ENCODE measurements at places on chromosomes 16 and 17. TPM values are rescaled to one million over a fixed set of nuclear protein-coding genes. Genes with fewer than 3 reads are reported as not detected.

DNA sequence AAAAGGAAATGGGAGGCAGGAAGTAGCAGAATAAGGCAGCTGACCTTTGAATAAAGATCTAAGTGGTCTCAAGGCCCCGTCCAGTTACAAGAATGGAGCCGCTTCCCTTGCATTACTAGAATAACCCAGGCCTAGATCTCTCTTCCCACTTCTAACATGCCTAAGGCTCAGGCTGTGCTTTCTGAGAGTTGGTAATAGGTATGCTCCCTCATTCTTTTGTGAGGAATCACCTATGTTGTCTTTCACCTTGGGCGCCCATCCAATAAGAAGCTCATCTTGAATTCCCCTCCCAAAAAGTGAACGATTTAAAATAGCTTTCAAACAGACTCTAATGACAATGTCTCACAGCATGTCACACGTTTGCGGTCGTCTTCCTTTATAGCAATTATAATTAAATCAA lies 101.2 kb downstream of the KCNJ2 start:
- DNase-seq: no peak

GRCh38 chr17:77341069-77341541 lies 200.3 kb downstream of the SEC14L1 start:
- DNase-seq: peak; percentile 34

- no peak for DNase-seq
Measured at GRCh38 chr17:45394913-45395568, 37.6 kb downstream of the ARHGAP27 start.

DNA sequence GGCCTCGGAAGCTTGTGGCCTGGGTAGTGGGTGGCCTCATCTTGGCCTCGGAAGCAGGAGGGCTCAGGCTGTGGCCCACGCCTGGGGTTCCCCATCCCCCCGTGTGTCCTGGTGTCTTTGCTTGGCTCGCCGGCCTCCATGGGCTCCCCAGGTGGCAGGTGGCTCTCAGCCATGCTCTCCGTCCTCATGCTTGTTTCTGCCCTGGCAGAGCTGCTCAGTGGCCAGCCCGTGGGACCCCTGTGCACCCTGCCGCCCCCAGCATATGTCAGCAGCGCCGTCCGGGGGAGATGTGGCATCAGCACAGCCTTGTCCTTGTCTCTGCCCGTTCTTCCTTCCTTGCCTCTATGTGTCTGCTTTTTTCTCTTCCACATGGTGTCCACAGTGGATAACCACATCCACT lies 38.5 kb downstream of the TBCD start:
- no peak for DNase-seq

DNA sequence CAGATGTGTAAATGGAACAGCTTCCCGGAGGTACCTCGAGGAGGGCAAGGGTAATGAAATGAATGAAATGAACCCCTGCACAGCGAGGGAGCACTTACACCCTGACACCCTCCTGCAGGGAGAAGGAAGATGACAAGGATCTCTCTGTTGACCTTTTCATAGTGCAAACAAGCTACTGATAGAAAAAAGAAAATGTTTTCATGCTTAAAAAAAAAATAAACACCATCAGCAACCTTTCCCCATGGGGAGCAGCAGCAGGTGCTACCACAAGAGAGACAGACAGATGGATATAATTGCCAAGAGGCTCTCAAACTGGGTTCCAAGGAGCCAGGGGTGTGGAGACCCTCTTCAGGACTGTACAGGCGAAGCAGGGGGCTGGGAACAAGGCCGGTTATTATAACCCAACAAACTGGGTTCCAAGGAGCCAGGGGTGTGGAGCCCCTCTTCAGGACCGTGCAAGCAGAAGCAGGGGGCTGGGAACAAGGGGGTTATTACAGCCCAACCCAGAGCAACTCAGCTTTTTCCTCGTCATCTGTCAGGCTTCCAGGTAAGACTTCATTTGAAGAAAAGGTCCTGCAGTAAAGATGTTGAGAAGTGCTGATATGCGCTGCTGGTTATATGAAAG lies 718 bp upstream of the RPH3AL start:
- DNase-seq: no peak

DNA sequence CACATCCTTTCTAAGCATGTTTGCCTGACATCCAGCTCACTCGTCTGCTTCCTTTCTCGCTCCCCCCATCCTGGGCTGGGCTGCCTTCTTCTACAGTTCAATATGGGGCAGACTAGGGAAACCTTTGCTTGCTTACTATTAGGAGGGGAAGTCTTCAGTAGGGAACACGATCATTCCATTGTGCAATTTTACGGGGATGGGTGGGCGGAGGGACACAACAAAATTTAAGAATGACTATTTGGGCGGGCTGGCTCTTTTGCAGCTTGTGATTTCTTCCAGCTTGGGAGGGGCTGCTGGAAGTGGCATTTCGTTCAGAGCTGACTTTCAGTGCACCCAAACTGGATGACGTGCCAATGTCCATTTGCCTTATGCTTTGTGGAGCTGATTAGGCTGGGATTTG lies 25.4 kb downstream of the PCTP start:
- no peak for DNase-seq

- DNase-seq: no peak
Measured at GRCh38 chr17:79064026-79064425, 10.6 kb upstream of the ENGASE start.

DNA sequence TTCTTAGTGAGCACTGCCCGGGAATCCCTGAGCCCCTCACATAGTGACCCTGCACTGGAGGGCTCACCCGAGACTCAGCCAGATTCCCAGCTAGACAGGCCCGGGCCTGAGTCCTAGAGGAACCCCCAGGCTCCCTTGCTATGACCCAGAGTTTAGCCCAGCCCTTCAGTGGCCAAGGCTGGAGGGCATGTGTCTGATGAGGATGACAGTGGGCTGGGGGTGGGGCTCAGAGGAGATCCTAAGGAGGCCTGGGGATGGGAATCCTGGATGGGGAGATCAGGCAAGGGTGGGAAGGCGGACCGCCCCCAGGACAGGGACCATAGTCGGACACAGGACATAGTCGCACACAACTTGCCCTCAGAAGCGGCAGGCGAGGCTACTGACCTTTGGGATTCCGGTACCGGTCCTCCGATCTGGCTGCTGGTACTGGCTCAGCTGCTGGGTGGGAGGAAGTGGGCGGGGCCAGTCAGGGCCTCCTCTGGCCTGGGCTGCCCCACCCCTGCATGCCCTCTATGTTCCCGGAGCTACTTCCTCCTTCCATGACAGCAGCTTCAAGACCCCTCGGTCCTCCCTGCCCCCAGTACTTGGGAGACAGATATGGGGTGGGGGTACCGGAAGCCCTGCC lies 1.1 kb downstream of the CD79B start:
- DNase-seq: no peak

DNA sequence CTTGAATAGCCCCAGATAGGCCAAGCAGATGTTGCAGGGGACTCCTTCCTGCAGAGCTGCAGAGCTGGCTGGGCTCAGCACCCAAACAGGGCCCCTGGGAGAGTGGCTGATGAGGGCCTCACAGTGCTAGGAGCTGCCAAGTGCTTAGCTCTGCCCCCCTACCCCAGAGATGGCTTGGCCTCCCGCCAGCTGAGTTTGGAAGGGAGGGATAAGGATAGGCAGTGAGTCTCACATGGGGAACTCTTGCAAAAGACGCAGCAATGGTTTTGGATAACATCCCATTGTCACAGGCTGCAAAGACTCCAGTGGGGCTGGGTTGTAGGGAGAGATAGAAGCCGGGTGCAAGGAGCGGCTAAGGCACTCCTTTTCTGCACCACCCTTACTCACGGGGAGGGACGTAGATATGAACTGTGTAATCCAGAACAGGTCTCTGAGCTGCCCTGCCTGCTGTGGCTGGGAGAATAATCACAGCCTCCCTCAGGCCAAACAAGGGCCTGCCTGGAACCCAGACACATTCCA lies 52.9 kb upstream of the MAF start:
- DNase-seq: no peak

- no peak for DNase-seq
Measured at GRCh38 chr16:64121473-64121872, 1000.4 kb downstream of the CDH11 start.

- DNase-seq: peak; percentile 83
Measured at GRCh38 chr17:29180034-29180787, at the start of gene MYO18A. TSS of gene MYO18A (minus strand) at chr17:29180398. CDS start at chr17:29166940, 13,458 bp downstream.

GRCh38 chr16:69561901-69562300 lies 3.9 kb upstream of the NFAT5 start:
- DNase-seq: no peak

- DNase-seq: no peak
Measured at GRCh38 chr17:43758497-43759174, at the start of gene SOST. TSS of gene SOST (minus strand) at chr17:43758791. CDS start at chr17:43758741, 50 bp downstream.

DNA sequence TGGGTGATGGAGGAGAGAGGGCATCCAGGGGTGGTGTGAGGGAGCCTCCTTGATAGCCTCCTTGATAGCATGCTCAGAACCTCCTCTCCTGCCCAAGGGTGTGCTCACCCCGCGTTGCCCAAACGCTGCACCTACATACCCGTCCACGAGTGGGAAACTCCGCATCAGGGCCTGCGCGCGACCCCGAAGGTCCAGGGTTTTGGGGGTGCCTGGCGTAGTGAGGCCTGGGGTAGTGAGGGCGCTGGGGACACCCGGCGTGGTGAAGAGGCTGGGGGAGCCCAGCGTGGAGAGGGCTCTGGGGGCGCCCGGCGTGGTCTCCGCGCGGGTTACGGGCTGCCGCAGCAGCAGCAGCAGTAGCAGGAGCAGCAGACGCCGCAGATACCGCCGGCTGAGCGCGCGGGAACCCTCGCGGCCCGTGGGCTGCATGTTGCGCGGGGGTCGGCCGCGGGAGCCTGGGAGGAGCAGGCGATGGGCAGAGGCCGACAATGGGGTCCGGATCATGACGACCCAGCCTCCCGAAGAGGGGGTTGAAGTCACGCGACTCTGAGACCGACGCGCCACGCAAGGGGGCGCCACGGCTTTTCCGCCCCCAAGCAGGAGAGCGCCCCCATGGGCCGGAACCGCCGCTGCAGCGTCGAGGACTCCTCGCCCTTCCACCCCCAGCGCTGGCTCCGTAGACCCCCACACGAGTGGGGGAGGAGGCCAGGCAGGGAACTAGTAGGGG lies at the start of gene DPEP3:
Gene DPEP3, minus strand, starts transcription at position 545 of the 724 bp plus-strand sequence. Its CDS starts 119 bp downstream, at position 426.
- no peak for DNase-seq

- no peak for DNase-seq
Measured at GRCh38 chr16:64133366-64133765, 988.5 kb downstream of the CDH11 start.

DNA sequence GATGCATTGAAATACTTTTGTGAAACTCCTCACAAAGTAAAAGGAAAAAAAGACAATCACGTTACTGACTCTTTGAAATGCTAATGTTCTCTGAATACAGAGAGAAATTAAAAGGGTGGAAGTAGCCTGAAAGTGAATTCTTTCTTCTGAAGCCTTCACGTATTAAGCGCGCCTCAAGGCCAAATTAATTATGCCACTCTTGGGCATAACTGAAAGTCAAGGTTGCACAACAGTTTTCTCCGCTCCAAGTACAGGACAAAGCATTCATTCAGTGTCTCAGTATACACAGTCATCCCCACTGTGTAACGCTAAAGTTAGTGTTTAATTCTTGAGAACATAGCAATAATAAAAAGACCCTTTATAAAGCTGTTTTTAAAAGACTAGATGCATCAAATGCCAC lies 21.5 kb downstream of the PARN start:
- no peak for DNase-seq

DNA sequence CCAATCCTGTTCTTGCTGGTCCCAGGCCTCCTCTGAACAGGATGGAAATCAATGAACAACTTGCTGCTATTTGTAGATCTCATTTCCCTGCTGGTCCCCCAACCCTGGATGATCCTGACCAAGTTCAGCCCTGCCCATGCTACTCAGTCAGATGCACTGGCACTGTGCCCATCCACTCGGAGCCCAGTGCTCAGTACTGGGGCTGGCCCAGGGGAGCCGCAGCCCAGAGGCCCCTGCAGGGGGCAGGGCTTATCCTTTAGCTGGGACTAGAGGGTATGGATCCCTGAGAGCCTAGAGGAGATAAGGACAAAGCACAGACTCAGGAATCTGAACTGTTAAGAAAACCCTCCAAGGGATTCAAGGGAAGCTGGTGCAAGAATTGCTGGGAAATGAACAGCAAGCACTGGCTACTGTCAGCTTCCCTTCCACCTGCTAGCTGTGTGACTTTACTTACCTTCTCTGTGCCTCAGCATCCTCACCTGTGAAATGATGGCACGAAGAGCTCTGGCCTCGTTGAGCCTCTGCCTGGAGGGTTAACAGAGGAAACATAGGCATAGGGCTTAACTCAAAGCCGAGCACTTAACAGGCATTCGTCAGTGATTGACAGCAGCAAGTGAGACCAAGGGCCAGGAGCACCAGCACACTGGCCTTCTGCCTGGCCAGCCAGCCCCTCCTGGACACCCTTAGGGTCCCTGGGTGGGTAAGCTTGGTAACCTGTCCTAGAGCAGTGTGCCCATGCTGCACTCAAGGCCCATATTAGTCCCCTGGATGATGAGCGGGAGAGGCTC lies 29.8 kb upstream of the C1QL1 start:
- DNase-seq: no peak

DNA sequence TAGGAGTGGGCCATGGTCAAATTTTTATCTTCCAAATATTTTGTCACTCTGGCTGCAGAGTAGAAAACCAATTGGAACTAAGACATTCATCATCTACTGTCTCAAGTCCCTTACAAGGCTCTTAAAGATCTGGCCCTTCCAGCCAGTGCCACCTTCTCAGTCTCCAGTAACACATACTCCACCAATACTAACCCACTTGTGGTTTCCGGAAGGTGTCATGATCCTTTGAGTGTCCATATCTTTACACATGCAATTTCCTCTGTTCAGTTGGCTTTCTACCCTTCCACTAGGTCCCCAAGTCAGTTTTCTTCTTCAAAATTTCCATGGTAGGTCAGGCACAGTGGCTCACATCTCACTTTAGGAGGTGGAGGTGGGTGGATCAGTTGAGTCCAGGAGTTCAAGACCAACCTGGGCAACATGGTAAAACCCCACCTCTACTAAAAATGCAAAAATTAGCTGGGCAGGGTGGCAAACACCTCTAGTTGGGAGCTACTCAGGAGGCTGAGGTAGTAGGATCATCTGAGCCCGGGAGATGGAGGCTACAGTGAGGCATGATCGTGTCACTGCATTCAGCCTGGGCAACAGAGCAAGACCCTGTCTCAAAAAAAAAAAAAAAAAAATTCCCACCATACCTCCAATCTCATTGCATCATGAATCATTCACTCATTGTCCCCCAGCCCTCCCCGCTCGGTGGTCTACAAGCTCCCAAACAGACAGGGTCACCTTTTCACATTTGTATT lies 6.0 kb upstream of the GRB2 start:
- DNase-seq: no peak

- no peak for DNase-seq
Measured at GRCh38 chr17:17813055-17813724, 23.6 kb downstream of the SREBF1 start.

STAT3 gene
- 112 TPM for total RNA-seq

TRAF4 gene
- 49.0 TPM for total RNA-seq

PYCARD gene
- total RNA-seq: 5.9 TPM

CDH1 gene
- total RNA-seq: 115 TPM

LPO gene
- total RNA-seq: not detected

KRTAP9-4 gene
- total RNA-seq: not detected

CDH3 gene
- total RNA-seq: 0.33 TPM

SYT17 gene
- 7.7 TPM for total RNA-seq

NAT9 gene
- total RNA-seq: 21.5 TPM

NOTUM gene
- total RNA-seq: 4.2 TPM

MARCHF10 gene
- not detected for total RNA-seq

CACNG5 gene
- total RNA-seq: not detected

CCT6B gene
- total RNA-seq: 2.1 TPM
